Spinal cord (tissue), 10 donors: ENCODE measurements at places on chromosomes 6 and 20.

DNA sequence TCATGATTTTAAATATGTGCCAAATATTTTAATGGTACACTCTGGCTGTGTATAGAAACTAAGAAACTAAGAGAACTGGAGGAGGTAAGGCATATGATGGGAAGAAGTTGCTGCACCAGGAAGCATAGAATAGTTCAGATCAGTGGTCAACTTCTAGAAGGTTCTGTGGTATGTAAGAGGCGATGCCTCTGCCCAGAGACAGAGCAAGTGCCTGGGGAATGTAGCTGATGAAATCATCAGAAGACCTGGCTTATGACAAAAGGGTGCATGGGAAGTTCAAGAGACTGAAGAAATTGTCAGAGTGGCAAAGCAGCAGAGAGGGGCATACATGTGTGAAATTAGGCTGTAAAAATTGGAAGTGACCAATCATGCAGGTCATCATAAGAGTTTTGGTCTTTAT lies 580.8 kb downstream of the BMP2 start:
- DNase-seq: no peak
- H3K36me3 ChIP-seq: no peaks in the 10 kb centered on the region
- H3K27ac ChIP-seq: no peak overlapping the region
- H3K27me3 ChIP-seq: no peaks in the 10 kb centered on the region
- H3K4me3 ChIP-seq: no peak overlapping the region
- H3K4me1 ChIP-seq: no peaks in the 10 kb centered on the region

GRCh38 chr6:10801224-10801848 lies 37.0 kb downstream of the MAK start:
- peak; percentile 90 for DNase-seq
- no peaks in the 10 kb centered on the region for H3K4me1 ChIP-seq
- no peak overlapping the region for H3K4me3 ChIP-seq
- no peak overlapping the region for H3K27ac ChIP-seq
- H3K36me3 ChIP-seq: no peaks in the 10 kb centered on the region

GRCh38 chr6:5704708-5705107 lies 302.0 kb downstream of the NRN1 start:
- peaks cover 5% of the 10 kb centered on the region for H3K4me1 ChIP-seq
- no peaks in the 10 kb centered on the region for H3K27me3 ChIP-seq
- H3K27ac ChIP-seq: no peak overlapping the region
- H3K36me3 ChIP-seq: no peaks in the 10 kb centered on the region
- DNase-seq: no peak

DNA sequence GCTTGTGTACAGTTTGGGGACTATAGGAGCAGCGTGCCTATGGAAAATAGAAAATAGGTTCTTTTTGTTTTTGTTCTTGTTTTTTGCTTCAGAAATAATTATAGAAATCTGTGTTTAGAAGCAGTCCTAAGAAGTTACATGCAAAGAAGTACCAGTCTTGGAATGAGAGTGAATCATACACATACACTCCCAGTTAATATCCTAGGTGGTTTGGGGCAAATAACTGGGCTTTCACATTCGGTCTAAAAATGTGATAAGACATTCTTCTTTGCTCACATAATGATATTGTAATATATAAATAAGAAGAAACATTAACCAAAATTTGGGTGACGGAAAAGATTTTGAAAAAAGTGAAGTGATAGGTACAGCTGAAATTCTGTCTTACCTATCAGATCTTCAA lies 61.0 kb downstream of the ENPP1 start:
- H3K4me3 ChIP-seq: no peak overlapping the region
- DNase-seq: no peak
- H3K4me1 ChIP-seq: no peaks in the 10 kb centered on the region
- H3K36me3 ChIP-seq: no peaks in the 10 kb centered on the region
- no peak overlapping the region for H3K27ac ChIP-seq

GRCh38 chr6:157185986-157186385 lies 137.3 kb downstream of the TMEM242 start:
- peaks cover 23% of the 10 kb centered on the region for H3K4me1 ChIP-seq
- DNase-seq: no peak
- H3K4me3 ChIP-seq: no peak overlapping the region
- no peaks in the 10 kb centered on the region for H3K27me3 ChIP-seq

- H3K27me3 ChIP-seq: no peaks in the 10 kb centered on the region
- no peaks in the 10 kb centered on the region for H3K36me3 ChIP-seq
These were observed 83.2 kb upstream of the TBX18 start for GRCh38 chr6:84847390-84848160.

GRCh38 chr6:26048590-26048989 lies 38.6 kb upstream of the HFE start:
- DNase-seq: no peak
- no peak overlapping the region for H3K4me3 ChIP-seq
- no peaks in the 10 kb centered on the region for H3K27me3 ChIP-seq
- H3K27ac ChIP-seq: no peak overlapping the region

GRCh38 chr6:119566546-119567260 lies 217.1 kb upstream of the MAN1A1 start:
- no peak overlapping the region for H3K27ac ChIP-seq
- peak; percentile 88 for DNase-seq
- H3K4me1 ChIP-seq: no peaks in the 10 kb centered on the region
- no peaks in the 10 kb centered on the region for H3K36me3 ChIP-seq
- no peaks in the 10 kb centered on the region for H3K27me3 ChIP-seq

DNA sequence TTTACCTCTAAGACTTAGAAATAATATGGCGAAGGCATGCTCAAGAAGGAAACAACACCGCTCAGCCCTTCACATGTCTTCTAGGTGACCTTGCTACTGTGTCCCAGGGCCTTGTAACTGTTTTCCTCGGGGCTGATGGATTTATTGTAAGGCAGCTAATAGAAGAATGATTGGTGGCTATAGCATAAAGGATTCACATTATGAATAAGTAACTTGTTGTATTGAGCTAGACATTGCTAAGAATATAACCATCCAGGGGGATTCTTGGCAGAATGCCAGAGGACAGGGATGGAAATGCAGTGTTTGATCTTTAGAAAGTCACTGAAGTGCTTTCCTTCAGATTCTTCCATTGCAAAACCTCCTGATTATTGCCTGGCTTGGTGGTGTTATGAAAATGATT lies 54.9 kb downstream of the PLEKHG1 start:
- H3K4me1 ChIP-seq: peaks cover 5% of the 10 kb centered on the region
- H3K36me3 ChIP-seq: no peaks in the 10 kb centered on the region
- H3K27me3 ChIP-seq: no peaks in the 10 kb centered on the region
- no peak overlapping the region for H3K27ac ChIP-seq
- DNase-seq: peak; percentile 45

- no peaks in the 10 kb centered on the region for H3K36me3 ChIP-seq
- no peak overlapping the region for H3K27ac ChIP-seq
- H3K4me1 ChIP-seq: peaks cover 40% of the 10 kb centered on the region
- DNase-seq: no peak
- peaks cover 99% of the 10 kb centered on the region for H3K27me3 ChIP-seq
- H3K4me3 ChIP-seq: no peak overlapping the region
These were observed 30.0 kb downstream of the TFAP2A start for GRCh38 chr6:10384610-10385523.
